ENCODE measurements at places on chromosomes 2 and 18.
A peak's percentile ranks its signal among the peaks of the same experiment; 100 is the strongest.

- no peak for DNase-seq
Measured at GRCh38 chr18:45830917-45831316, 5.4 kb downstream of the SIGLEC15 start.

DNA sequence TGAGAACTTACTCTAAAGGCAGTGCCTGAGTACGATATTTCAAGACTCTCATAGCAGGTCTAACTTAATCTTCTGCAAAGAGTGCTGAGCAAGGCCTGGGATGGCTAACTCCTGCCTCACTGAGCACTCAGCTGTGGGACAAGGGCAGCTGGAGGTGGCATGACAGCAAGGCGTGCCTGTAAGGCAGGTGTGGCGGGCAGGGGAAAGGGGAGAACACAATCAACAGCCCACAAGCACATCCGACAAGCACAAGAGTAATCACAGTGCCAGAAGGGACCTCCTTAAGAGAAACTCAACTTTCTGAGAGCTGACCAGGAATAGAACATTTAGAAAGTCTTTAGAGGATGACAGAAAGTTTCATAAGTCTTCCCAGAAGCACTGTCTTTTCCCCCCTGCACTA, 42.0 kb downstream of the GPR45 start:
- DNase-seq: no peak

- no peak for DNase-seq
Measured at GRCh38 chr2:233011702-233012131, 1.3 kb downstream of the NGEF start.

GRCh38 chr2:26782876-26783704, 2.8 kb upstream of the CENPA start:
- DNase-seq: no peak

- DNase-seq: no peak
Measured at GRCh38 chr2:226999661-227000060, 163.8 kb downstream of the RHBDD1 start.

DNA sequence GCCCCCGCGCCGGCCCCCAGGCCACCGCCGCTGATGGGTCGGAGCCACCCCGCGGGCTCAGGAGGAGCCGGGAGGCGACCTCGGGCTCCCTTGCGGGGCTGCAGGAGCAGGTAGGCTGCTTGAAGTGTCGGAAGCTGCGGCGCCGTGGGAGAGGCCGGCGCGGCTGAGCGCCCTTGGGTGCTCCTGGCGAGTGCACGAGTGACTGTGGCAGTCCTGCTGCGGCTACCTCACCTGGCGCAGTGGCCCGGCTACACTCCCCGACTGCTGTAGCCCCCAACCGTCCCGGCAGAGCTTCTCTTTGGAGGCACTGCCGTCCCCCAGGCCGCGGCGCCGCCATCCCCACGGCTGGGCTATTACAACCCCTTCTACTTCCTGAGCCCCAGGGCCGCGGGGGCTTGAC, 10.0 kb upstream of the LYPD6 start:
- DNase-seq: no peak

DNA sequence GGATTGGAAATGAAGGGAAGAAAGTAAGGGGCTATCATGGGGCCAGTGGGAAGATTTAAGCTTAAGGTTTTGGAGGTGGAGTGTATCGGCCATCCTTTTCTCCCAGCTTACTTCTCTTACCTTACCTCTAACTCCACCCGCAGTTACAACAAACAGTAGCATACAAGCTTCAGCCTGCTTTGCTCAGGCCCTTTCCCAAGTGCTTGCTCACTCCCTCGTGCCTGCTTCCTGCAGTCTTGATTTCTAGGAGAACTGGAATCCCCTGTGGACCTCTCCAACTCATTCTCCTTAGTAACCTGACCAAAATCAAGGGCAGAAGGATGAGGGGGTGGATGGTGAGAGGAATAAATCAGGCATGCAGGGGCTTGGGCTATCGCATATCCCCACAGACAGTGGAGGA, 5.8 kb upstream of the LYG2 start:
- no peak for DNase-seq

- no peak for DNase-seq
Measured at GRCh38 chr18:25169701-25170100, 182.3 kb downstream of the ZNF521 start.

DNA sequence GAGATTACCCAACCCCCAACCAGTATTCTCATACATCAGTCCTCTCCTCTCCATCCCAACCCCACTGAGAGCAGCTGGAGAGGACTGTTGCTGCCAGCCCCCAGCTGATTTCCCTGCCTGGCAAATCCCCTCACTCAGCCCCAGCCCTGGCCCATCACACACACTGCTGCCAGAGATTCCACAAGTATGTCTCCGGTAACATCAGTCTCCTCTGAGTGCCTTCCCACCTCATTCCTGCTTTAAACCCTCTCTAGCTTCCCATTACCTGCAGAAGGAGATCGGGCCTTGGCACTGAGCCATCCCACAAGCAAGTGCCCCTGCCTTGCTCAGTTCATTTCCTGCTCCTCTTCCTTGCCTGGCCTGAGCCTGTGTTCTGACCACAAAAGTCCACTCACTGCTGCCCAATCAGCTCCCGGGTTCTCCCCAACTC, 50.6 kb upstream of the ZFP36L2 start:
- no peak for DNase-seq

GRCh38 chr2:161426922-161427663, 11.0 kb downstream of the TBR1 start:
- DNase-seq: no peak

DNA sequence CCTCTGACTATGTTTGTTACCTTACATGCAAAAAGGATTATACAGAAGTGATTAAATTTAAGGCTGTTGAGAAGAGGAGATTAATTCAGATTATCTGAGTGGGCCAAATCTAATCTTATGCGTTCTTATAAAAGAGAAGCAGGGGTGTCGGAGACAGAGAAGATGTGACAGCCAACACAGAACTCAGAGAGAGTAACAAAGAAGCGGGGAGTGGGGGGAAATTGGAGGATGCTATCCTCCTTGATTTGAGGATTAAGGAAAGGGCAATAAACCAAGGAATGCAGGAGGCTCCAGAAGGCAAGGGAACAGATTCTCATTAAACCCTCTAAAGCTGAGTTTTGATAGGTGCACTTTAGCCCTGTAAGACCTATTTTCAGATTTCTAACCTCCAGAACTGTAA, 291.3 kb upstream of the REG3G start:
- no peak for DNase-seq

GRCh38 chr18:28116461-28116860, 60.5 kb downstream of the CDH2 start:
- DNase-seq: no peak

DNA sequence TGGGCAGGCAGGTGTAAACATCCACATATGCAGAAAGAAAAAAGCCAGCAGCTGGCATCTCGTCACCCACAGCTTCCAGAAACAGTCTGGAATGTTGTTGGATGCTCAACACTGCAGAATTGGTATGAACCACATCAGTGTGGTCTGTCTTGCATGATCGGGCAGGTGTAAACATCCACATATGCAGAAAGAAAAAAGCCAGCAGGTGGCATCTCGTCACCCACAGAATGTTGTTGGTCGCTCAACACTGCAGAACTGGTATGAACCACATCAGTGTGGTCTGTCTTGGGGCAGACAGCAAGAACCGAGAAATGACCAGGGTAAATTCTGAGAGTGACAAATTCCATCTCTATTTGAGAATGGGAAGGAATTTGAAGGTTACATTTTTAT, 39.6 kb downstream of the DOCK10 start:
- DNase-seq: peak; percentile 63

GRCh38 chr2:219058541-219059374, 2.0 kb downstream of the IHH start:
- DNase-seq: no peak

DNA sequence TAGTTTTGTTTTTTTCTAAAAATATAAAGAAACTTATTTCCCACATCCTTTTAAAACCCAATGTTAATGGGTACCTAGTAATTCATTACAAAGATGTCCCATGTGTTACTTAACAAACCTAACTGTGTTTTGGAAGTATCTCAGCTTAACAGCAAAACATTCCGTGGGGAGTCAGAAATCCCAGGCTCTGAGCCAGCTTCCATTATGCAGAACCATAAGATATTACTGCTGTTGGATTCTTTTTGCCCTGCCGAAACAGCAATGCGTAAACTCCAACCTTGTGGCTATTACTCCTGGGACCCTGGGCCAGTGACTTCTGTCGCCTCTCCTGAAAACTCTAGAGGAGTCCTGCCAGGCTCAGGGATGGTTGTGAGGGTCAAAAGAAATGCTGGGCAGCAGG, 174.1 kb downstream of the UXS1 start:
- no peak for DNase-seq

DNA sequence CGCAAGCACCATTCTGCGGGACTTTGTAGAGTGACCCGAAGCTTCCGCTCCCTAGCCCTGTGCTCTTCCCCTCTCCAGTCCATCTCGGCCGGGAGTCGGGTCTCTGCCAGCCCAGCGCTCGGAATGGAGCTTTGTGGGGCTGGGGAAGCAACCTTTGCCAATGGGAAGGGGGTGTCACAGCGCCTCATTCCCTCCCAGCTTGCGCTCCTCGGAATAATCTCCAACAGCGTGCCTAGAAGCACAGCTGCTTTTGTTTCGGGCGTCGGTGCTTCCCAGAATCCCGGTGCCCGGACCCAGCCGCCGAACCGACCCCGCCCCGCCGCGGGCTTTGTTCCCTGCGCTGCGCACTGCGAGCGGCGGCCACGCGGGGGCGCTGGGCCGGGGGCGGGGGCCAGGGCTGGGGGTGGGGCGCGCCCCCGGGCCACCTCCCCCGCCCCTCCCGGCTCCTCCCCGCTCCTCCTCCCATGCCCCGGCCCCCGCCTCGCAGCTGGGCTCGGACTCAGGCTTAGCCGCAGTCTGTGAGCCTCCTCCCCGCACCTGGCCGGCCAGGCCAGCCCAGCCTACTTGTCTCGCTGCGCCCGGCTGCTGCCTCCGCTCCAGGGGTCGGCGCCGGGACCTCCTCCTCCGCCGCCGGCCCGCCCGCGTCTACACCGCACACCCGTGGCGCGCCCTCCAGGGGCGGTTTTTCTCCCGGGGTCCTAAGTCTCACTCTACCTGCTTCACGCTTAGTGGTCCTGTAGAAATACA, 77.7 kb upstream of the SMAD2 start:
- no peak for DNase-seq

DNA sequence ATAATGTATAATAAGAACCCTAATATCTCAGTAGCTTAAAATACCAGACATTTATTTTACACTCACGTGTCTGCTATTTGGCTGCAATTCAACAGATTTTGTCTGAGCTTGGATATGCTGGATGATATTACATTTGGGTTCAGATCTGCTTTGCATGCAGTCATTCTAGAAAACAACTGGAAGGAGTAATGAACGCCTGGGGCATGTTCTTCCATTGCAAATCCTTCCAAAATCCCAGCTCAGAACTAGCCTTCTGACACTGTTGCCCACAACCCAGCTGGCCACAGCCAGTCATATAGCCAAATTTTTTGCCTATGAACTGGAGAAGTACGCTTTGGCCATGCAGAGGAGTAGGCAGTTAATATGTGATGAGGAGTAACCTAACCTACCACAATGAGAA, 597.8 kb upstream of the VRK2 start:
- no peak for DNase-seq

DNA sequence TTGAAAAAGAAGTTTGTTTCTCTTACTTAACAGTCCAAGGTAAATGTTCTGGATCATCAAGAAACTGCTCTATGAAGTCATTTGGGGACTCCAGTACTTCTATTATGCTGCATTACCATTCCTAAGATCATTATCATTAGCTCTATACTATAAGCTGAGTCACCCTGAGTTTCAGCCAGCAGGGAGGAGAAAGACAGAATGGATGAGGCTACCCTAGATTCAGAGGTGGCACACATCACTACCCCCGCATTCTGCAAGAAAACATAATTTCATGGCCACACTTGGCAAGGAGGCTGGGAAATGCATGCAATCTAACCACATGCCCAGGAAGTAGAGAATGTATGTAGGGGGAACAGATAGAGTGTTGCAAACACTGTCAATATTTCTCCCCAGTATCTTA, 16.6 kb upstream of the LNPK start:
- no peak for DNase-seq

DNA sequence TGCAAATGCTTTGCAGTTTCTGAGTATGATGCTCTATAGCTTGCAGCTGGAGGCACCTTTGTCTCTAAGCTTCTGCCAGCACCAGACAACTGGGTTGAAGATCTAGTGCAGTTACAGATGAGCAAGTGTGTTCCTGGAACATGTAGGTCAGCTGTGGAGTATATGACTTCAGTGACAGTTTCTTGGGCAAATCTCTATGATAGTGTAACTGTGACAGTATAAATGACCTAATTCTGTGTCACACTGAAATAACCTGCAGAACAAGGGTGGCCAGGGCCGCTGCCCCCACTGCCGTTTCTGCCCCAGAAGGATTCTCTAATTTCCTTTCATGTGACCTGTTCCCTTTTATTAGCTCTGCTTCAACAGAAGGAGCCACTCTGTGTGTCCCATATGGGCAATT, 145.3 kb upstream of the DAPL1 start:
- DNase-seq: no peak

- no peak for DNase-seq
Measured at GRCh38 chr2:123179526-123179925, 845.6 kb upstream of the CNTNAP5 start.

- DNase-seq: no peak
Measured at GRCh38 chr18:12287684-12288402, 20.2 kb upstream of the TUBB6 start.

DNA sequence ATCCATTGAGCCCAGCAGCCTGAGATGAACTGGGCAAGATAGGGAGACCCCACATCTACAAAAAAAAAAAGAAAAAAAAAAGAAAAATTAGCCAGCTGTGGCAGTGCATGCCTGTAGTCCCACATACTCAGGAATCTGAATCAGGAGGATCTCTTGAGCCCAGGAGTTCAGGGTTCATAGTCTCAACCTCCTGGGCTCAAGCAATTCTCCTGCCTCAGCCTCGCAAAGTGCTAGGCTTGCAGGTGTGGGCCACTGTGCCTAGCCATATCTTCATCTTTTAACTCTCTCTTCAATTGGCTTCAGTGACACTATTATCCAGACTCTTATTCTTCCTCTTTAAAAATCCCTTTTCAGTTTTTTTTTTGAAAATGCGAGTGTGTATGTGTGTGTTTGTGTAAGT, 28.5 kb upstream of the YES1 start:
- no peak for DNase-seq

DNA sequence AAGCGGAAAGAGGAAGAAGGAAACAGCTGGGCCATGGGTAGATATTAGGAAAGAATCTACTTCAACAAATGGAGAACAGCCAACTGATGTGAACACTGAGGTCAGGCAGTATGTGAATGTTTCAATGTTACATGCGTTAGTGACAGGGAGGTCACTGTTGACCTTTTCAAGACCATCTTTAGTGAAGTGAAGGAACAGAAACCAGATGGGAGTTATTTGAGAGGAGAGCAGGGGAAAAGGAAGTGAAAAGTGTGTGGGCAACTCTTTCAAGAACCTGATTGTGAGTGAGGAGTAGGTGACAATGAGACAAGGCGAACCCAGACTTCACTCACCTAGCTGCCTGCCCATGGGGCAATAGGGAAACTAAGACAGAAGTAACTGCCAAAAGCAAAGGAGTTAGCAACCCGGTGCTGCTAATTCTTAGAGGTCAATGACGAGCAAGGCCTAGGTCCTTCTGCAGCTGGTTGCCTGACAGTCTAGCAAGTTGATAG, 67.0 kb downstream of the SP3 start:
- peak; percentile 94 for DNase-seq

- DNase-seq: no peak
Measured at GRCh38 chr18:49142216-49142615, 191.5 kb upstream of the SMAD7 start.

- DNase-seq: no peak
Measured at GRCh38 chr18:56210520-56210919, 427.9 kb downstream of the TXNL1 start.

- DNase-seq: peak; percentile 66
Measured at GRCh38 chr2:62334440-62335058, 138.6 kb downstream of the B3GNT2 start.

GRCh38 chr18:48100651-48101165, 170.2 kb upstream of the SMAD2 start:
- no peak for DNase-seq
